ENCODE measurements at places on chromosomes 13 and 19.

- no peak for DNase-seq
- no peaks in the 10 kb centered on the region for H3K4me1 ChIP-seq
- H3K4me3 ChIP-seq: no peak overlapping the region
- H3K36me3 ChIP-seq: no peaks in the 10 kb centered on the region
These were observed 138.1 kb downstream of the POU4F1 start for GRCh38 chr13:78465250-78465649.

DNA sequence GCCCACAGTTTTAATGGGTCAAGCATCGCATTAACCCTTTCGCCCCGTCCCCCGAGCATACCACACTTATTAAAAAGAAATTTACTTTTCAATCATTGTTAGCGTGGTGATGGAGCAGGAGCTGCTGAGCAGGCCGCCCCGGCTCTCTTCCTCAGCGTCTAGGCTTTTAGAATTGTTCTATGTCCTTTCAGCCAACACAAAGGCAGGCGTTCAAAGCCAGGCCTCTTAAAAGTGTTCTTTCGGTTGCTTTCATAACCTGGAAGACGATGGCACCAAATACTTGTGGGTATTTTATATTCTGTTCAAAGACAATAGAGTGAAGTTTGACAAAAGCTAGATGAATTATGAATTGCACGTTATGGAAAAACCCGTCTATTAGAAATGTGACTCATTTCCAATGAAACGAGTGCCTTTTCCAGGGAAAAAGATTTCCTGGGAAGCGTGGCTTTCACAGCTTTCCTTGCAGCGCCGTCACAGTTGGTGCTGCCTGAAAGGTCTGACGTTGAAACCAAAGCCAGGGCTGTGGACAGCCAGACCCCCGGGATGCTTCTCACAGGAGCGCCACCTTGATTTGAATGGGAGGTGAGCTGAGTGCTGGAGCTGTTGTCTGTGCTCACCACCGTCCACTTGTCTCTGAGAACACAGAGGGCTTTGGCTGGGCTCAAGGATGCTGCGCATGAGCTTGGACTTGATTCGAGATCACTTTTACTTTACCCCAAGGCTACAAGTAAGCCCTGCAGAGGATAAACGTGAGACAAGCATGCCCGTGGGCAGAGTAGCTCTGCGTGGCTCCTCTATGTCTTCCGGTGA is 78.8 kb downstream of the SOX1 start:
- H3K36me3 ChIP-seq: no peaks in the 10 kb centered on the region
- H3K27ac ChIP-seq: no peak overlapping the region
- no peak for DNase-seq
- H3K4me1 ChIP-seq: no peaks in the 10 kb centered on the region
- H3K4me3 ChIP-seq: no peak overlapping the region

- H3K4me3 ChIP-seq: no peak overlapping the region
- no peaks in the 10 kb centered on the region for H3K36me3 ChIP-seq
- H3K4me1 ChIP-seq: no peaks in the 10 kb centered on the region
- H3K27me3 ChIP-seq: no peaks in the 10 kb centered on the region
These were observed 140.6 kb downstream of the LHFPL6 start for GRCh38 chr13:39462428-39462827.

DNA sequence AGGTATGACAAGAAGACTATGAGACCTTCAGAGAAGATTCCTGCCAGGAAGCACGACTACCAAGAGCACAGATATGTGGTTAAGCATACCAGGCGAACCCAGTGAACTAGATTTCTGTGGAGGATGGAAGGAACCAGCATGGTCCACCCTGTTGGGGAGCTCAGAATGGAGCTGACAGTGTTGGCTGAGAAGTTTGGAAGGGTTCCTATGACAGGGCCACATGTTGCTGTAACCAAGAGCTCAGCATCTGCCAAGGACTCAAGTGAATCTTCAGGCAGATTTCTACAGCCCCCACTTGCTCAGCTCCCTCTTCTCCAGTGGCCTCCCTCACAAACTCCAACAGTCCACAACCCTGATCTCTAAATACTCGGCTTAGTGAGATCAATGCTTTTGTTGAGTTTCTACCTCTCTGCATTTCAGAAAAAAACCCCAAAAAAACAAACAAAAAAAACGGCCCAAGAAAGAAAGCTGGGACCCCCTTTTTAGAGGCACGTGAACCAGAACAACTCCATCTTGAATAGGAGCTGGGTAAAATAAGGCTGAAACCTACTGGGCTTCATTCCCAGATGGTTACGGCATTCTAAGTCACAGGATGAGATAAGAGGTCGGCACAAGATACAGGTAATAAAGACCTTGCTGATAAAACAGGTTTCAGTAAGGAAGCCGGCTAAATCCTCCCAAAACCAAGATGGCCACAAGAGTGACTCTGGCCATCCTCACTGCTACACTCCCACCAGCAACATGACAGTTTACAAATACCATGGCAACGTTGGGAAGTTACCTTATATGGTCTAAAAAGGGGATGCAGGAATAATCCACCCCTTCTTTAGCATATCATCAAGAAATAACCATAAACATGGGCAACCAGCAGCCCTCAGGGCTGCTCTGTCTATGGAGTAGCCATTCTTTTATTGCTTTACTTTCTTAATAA is 691.1 kb downstream of the UQCRFS1 start:
- peaks cover 1% of the 10 kb centered on the region for H3K4me1 ChIP-seq
- no peak overlapping the region for H3K27ac ChIP-seq
- no peaks in the 10 kb centered on the region for H3K27me3 ChIP-seq
- DNase-seq: no peak

DNA sequence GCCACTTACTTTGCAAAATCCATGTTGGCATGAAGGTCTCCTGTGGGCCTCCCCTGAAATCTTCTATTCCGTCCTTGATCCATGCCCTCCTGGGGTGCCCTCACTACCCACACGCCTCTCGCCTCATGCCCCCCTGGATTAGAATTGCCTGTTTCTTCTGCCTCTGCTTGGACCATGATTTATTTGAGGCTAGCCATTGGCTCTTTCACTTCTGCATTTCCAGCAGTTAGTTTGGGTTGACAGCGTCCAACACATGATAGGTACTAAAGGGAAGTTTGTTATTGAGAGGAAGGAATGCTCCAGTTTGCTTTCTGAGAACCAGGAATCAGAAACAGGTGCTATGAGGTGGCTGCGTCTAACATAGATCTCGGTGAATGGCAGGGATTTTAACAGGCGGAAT is 30.5 kb upstream of the TPTE2 start:
- H3K4me3 ChIP-seq: no peak overlapping the region
- DNase-seq: no peak
- no peaks in the 10 kb centered on the region for H3K27me3 ChIP-seq
- no peaks in the 10 kb centered on the region for H3K4me1 ChIP-seq
- no peaks in the 10 kb centered on the region for H3K36me3 ChIP-seq

DNA sequence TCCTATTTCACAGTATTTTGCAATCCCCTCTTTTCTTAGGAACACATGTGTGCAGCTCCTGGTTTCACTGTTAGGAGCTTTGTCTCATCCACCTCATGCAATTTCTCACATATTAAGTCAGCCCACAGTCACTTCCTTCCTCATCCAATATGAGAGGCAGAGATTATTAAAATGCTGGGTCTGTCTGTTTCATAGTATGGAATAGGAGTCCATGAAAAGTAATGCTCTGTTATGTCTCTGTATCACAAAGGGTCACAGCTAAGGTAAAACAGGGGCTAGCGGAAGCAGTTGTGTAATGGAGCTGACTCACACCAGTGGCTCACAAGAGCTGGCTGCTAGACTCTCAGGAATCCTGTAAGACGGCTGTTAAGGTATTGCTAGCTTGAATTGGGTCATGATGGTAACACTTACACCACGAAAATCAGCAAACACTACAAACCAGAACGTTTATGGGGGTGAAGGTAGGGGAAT is 216.5 kb downstream of the EFNB2 start:
- H3K36me3 ChIP-seq: 0 out of 2 replicates have a peak, but pooled peaks cover 2% of the 10 kb centered on the region
- H3K27ac ChIP-seq: no peak overlapping the region
- no peaks in the 10 kb centered on the region for H3K4me1 ChIP-seq
- no peaks in the 10 kb centered on the region for H3K27me3 ChIP-seq
- DNase-seq: no peak

DNA sequence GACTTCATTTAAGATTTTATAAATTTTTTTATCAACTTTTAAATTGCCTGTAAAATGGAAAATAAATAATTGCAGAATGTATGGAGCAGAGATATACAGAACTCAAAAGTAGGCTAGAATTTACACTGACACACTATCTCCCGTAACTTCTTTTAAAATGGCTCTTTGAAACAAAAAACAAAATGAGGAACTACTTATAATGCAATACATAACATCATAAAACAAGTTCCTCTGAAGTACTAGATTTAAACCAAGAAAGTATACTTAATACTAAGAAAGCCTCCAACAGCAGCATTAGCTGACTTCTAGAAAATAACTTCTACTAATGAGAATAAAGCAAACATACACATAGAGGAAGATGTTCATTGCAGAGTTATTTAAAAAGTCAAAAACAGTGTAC is 17.0 kb downstream of the RBM26 start:
- no peak for DNase-seq
- H3K27ac ChIP-seq: no peak overlapping the region
- H3K4me3 ChIP-seq: no peak overlapping the region
- H3K4me1 ChIP-seq: no peaks in the 10 kb centered on the region
- no peaks in the 10 kb centered on the region for H3K27me3 ChIP-seq

GRCh38 chr13:79932556-79932955 is 408.4 kb downstream of the SPRY2 start:
- no peak for DNase-seq
- H3K36me3 ChIP-seq: no peaks in the 10 kb centered on the region
- H3K27ac ChIP-seq: no peak overlapping the region
- H3K4me1 ChIP-seq: no peaks in the 10 kb centered on the region
- no peaks in the 10 kb centered on the region for H3K27me3 ChIP-seq

- H3K27ac ChIP-seq: no peak overlapping the region
- no peak overlapping the region for H3K4me3 ChIP-seq
- no peaks in the 10 kb centered on the region for H3K36me3 ChIP-seq
- no peak for DNase-seq
- H3K27me3 ChIP-seq: no peaks in the 10 kb centered on the region
- no peaks in the 10 kb centered on the region for H3K4me1 ChIP-seq
These were observed 20.6 kb upstream of the TNFSF11 start for GRCh38 chr13:42553098-42554046.

DNA sequence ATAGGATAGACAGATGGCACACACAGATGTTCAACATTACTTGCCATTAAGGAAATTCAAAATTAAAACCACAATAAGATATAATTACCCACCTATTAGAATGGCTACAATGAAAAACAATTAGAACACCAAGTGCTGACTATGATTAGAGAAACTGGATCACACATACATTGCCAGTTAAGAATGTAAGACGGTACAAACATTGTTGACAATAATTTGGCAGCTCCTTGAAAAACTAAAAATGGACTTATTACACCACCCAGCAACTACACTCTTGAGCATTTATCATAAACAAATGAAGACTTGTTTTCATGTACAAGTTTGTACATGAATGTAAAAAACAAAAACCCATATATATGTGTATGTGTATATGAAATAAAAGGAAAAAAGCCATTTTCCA is 13.7 kb downstream of the ZNF461 start:
- H3K27me3 ChIP-seq: no peaks in the 10 kb centered on the region
- H3K4me3 ChIP-seq: no peak overlapping the region
- DNase-seq: no peak
- no peak overlapping the region for H3K27ac ChIP-seq
- H3K4me1 ChIP-seq: no peaks in the 10 kb centered on the region

DNA sequence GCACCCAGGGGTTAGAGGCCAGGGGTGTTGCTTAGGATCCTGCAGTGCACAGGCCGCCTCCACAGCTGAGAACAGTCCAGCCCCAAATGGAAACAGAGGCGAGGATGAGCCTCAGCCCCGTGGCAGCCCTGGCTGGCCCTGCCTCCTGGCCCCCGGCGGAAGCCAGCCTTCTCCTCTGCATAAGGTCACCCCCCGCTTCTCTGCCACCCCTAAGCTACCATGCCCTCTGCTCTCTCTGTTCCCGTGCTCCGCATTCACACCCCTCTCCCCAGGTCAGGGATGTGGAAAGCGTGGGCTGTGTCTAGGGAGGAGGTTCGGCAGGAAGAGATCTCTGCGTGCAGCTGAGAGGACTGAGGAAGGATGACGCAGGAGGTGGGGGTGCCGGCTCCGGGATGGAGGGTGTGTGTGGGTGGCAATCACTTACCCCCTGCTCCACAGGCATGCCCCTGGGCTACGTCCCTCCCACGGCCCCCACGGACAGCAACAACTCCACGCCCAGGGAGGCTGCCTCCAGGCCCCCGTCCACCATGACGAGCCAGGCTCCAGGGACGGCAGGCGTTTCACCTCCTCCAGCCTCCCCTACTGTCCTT is 6.0 kb downstream of the SSC5D start:
- H3K27ac ChIP-seq: no peak overlapping the region
- no peak for DNase-seq
- H3K4me1 ChIP-seq: peaks cover 5% of the 10 kb centered on the region

GRCh38 chr19:8025316-8025715 is 19.9 kb upstream of the ELAVL1 start:
- no peaks in the 10 kb centered on the region for H3K27me3 ChIP-seq
- H3K27ac ChIP-seq: no peak overlapping the region
- no peak overlapping the region for H3K4me3 ChIP-seq
- DNase-seq: no peak
- no peaks in the 10 kb centered on the region for H3K36me3 ChIP-seq
- peaks cover 4% of the 10 kb centered on the region for H3K4me1 ChIP-seq

DNA sequence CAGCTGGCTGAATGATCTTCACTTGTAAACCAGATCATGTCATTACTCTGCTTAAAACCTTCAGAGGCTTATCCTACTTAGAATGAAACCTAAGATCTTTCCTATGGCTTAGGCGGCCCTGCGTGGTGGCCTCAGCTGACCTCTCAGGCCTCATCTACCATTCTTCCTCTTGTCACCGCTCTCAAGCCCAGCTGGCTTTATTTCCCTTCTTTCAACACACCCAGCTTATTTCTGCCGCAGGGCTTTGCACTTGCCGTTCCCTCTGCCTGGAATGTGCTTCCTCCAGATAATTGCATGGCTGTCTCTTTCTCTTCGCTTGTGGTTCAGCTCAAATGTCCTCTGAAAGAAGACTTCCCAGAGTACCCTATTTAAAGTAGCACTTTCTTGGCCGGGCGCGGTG is 3.6 kb upstream of the ASF1B start:
- no peaks in the 10 kb centered on the region for H3K36me3 ChIP-seq
- H3K27ac ChIP-seq: no peak overlapping the region
- no peak overlapping the region for H3K4me3 ChIP-seq
- H3K4me1 ChIP-seq: peaks cover 2% of the 10 kb centered on the region

GRCh38 chr19:33035461-33035860 is 29.2 kb downstream of the RHPN2 start:
- no peak overlapping the region for H3K4me3 ChIP-seq
- H3K36me3 ChIP-seq: no peaks in the 10 kb centered on the region
- H3K4me1 ChIP-seq: no peaks in the 10 kb centered on the region
- no peaks in the 10 kb centered on the region for H3K27me3 ChIP-seq
- H3K27ac ChIP-seq: no peak overlapping the region
- DNase-seq: no peak

All from iPS DF 6.9 (cell line).